ENCODE measurements at places on chromosomes 16 and 17.

- no peak for DNase-seq
These were observed 1164.7 kb upstream of the CDH8 start for GRCh38 chr16:63200940-63201339.

- DNase-seq: no peak
These were observed 14.9 kb upstream of the DDX19A start for GRCh38 chr16:70331588-70332358.

DNA sequence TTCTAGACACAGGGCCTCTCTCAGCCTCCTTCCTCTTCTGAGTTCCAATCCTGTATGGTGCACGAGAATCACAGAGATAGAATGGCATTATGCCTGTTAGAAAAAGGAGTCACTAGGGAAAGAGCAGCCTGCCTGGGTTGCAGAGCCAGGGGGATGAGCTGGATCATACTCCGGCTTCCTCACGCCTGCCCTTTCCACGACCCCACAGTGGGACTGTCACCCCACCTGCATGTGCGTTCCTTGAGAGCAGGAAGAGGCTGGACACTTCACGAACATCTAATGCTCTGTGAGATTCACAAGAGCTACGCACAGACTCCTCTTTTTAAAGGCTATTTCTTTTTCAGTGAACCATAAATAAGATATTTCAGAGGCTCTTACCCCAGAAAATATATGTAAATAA, 54.8 kb downstream of the N4BP1 start:
- DNase-seq: no peak

GRCh38 chr16:69035375-69035774, 70.1 kb upstream of the HAS3 start:
- no peak for DNase-seq

DNA sequence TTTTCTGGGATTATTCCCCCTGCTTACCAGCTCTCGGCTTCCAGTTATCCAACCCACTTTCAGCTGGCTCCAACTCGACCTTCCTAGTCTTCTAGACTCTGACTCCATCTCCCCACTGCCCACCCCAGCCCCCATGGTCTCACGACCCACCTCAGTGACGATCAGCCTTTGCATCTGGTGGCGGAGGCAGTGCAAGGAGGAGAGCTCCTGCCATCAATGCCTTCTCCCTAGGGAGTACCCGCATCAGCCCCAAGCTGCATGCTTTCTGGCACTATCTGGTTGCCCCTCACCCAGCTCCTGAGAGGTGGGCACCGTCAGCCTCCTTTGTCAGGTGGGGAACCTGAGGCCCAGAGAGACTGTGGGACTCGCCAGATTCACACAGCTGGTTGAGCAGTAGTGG, 72.6 kb upstream of the RPL38 start:
- no peak for DNase-seq

GRCh38 chr17:2122641-2123302, 67.9 kb downstream of the HIC1 start:
- DNase-seq: no peak

DNA sequence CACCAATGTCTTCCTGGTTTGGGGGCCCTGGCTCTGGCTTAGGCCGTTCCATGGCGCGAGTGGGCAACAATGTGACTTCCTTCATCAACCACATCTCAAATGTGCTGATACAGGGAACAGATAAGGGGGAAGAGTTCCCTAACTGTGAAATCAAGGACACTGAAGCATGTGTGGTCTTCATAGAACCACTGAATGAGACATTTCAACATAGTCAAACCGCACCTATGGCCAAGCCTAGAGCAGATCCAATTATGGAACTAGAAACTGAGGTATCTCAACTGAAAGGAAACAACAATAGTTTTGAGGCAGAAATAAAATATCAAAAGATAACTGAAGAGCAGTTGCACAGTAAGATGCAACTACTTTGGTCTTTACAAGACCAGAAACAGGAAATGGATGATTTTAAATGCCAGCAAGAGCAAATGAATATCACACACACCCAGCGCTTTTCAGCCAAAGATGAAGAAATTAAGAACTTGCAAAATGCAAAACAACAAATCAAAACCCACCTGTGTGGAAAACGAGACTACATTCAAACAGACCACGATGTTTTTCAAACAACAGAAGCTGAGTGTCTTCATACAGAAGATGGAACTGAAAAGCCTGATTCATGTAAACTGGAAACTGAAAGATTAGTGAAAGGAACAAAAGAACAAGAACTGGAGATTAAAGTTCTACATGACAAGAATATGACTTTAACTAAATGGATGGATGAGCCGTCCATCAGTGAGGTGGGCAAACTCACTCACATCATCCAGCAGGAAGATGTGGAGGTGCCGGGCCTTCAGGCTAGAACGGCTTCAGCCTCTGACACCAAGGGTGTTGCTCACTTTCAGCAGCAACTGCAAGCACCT, 18.1 kb upstream of the LCMT1 start:
- DNase-seq: no peak

DNA sequence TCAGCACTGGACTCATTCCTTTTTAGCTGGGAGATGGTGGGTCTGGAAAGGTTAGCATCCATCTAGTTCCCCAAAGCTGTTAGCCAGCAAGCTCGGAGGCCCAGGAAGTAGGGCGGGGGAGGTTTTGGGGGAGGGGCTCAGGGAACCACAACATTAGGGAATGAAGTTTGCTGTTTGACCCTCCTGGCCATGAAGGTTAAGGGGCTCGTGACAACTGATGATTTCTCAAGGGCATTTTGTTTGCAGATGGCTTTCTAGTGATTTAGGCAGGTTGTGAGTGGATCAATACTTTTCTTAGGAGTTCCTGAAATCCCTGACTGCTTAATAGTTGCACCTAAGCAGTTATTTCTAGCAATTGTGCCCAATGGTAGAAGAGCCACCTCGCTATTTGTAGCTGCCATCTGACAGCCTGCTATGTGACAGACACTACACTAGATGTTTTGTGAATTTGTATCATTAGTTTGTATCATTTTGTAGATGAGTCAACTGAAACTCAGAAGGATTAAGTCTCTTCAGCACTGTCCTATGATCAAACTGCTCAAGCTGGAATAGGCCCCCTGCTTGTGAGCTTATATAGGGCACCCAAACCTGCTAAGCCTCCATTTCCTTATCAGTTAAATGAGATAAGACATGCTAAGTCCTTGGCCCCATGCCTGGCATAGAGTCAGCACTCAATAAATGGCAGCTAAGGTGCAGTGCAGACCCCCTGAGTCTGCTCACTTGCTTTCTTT, 146.4 kb downstream of the IRX3 start:
- DNase-seq: no peak

DNA sequence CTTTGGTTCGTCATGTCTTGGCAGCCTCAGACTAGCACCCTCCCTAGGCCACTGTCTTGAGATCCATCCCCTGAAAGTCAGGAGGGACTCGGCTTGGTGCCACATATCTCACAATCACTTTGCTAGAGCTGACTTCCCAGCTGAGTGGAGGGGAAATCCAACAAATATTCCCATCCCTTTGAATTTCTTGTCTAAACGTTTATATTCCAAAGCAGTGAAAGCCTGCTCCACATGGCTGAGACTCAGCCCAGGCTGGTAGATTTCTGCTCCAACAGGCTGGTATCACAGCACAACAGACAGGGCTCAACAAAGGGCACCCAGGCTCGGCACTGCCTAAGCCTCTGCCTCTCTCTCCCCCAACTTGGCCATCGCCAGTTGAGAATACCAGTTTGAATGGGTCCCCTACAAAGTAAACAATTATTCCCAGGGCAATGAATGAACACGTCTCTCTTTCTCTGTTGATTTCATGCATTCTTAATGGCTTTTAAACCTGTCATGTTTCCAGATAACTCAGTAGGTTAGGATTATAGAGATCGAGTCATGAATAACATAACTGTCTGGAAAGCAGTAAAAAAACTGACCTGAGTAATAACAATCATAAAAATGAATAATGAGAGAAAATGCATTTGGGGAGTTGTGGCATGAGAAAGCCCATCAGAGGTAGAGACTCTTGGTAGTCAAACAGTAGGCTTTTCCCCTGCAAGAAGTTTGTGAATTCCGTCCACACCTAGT, 1.0 kb downstream of the KRT13 start:
- no peak for DNase-seq

DNA sequence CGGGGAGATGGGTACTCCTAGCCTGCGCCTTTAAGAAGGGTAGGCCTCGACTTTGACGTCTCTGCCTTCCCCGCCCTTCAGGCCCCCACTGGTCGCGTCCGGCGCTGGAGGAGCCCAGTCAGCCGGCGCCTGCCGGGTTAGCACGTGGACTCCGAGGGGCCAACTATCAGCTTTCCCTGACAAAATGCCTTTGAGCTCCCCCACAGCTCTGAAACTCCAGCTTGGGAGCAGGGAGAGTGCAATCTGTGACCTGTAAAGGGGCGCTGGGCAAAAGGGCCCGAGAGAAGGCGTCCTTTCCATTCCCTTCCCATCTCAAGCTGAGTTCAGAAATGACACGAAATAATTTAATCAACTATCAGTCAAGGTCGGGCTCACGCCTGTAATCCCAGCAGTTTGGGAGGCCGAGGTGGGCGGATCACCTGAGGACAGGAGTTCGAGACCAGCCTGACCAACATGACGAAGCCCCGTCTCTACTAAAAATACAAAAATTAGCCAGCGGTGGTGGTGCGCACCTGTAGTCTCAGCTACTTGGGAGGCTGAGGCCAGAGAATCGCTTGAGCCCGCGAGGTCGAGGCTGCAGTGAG, 2.3 kb upstream of the SLC25A39 start:
- no peak for DNase-seq

GRCh38 chr17:65855675-65856074, 294.2 kb upstream of the AXIN2 start:
- DNase-seq: no peak

DNA sequence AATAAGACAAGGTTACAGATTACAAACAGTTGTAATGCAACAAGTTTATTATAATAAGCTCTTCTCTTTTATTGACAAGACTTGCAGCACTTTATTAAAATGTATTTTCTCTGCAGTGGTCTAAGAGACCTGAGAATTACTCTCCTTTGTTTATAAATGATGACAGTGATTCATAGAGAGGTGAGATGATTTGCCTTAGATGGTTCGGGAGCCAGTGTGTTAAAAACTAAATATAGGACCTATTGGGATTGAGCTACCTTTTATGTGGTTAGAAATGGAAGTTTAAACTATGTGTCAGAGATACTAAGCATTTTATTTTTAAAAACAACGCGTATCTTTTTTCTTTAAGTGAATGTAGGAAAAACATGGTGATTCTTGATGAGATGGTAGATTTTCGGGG, 2.9 kb upstream of the KRTAP3-3 start:
- DNase-seq: no peak

All from vagina (tissue), 2 donors.